Endothelial cell of umbilical vein (primary cell): ENCODE measurements at places on chromosomes 12 and 14. TPM values are rescaled to one million over a fixed set of nuclear protein-coding genes. Genes with fewer than 3 reads are reported as not detected.

- H3K27me3 ChIP-seq: no peaks in the 10 kb centered on the region
- H3K4me3 ChIP-seq: no peak overlapping the region
- DNase-seq: no peak
- H3K36me3 ChIP-seq: peaks cover 21% of the 10 kb centered on the region
These were observed 29.1 kb downstream of the RFLNA start for GRCh38 chr12:124323771-124324530.

NKX2-1 gene
- total RNA-seq: not detected in 2 replicates

GRCh38 chr12:54415221-54415929 lies 3.7 kb downstream of the ITGA5 start:
- peaks cover 61% of the 10 kb centered on the region for H3K4me1 ChIP-seq
- peak overlapping the region; percentile 22 for H3K4me3 ChIP-seq
- peak overlapping the region; percentile 1 for H3K27ac ChIP-seq

NINJ2 gene
- total RNA-seq: 0.75 and 1.4 TPM in 2 replicates

DNA sequence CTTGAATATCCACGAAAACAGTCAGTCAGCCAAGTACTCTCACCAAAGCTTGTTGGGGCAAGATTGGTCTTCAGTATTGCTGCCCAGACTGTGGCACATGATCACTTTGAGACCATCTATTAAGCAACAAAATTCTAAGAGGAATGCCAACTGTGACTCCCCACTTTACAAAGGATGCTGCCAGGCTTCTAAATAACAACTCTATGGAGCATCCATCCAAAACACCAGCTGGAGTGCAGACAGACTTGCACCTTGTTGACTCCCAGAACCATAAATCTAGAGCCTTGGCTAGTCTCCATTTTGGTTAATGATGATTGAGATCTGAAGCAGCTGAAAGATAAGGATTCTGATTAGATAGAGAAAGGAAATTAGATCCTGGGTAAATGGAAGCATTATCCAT lies 132.8 kb downstream of the DIO2 start:
- no peaks in the 10 kb centered on the region for H3K4me1 ChIP-seq
- H3K4me3 ChIP-seq: no peak overlapping the region
- H3K27ac ChIP-seq: no peak overlapping the region

DNA sequence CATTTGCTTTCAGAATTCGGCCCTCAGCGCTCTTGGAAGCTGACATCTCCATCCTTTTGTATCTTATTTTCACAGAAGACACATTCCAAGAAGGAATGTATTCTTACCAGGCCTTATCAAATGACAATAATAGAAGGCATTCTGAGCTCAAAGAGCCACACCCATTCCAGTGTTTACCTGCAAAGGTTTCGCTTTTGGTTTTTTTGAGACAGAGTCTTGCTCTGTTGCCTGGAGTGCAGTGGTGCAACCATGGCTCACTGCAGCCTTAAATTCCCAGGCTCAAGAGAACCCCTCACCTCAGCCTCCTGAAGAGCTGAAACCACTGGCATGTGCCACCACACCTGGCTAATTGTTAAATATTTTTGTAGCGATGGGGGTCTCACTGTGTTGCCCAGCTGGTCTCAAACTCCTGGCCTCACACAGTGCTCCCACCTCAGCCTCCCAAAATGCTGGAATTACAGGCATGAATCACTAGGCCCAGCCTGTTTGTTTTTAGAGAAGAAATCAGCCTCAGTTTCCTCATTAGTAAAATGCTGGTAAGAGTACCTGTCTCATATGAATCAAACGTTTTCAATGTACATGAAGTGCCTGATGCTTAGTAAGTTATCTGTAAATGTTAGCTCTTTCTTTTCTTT lies 69.2 kb downstream of the SLC6A12 start:
- H3K36me3 ChIP-seq: no peaks in the 10 kb centered on the region
- no peak overlapping the region for H3K4me3 ChIP-seq
- peaks cover 22% of the 10 kb centered on the region for H3K27me3 ChIP-seq
- no peak for DNase-seq
- H3K4me1 ChIP-seq: no peaks in the 10 kb centered on the region
- no peak overlapping the region for H3K27ac ChIP-seq

GRCh38 chr14:77186911-77187648 lies 5.5 kb downstream of the TMEM63C start:
- no peak overlapping the region for H3K4me3 ChIP-seq
- no peak for DNase-seq
- peaks cover 4% of the 10 kb centered on the region for H3K27me3 ChIP-seq
- no peaks in the 10 kb centered on the region for H3K4me1 ChIP-seq

DNA sequence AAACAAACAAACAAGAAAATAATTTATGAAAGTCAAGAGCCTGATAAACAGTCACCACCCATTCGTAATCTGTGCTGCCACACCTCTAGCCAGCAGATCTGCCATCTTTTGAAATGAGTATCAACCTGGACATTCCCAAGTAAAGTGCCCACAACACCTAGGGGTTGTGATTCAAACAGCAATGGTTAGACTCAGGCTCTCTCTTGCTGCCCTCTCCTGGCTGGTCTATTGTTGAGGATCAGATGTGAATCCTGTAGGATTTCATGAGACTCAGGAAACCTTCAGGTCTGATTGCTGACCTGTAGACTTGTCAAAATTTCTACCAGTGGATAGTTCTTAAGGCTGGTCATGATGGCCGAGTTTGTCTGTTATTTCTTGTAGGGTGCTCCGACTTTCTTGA lies 26.8 kb downstream of the DGLUCY start:
- H3K27ac ChIP-seq: no peak overlapping the region
- peak; percentile 71 for DNase-seq
- H3K4me1 ChIP-seq: peaks cover 41% of the 10 kb centered on the region
- H3K27me3 ChIP-seq: no peaks in the 10 kb centered on the region
- no peaks in the 10 kb centered on the region for H3K36me3 ChIP-seq

SLCO1B1 gene
- total RNA-seq: not detected in 2 replicates

- no peaks in the 10 kb centered on the region for H3K27me3 ChIP-seq
- H3K36me3 ChIP-seq: no peaks in the 10 kb centered on the region
- peaks cover 4% of the 10 kb centered on the region for H3K4me1 ChIP-seq
- H3K4me3 ChIP-seq: no peak overlapping the region
These were observed 12.5 kb upstream of the AJUBA start for GRCh38 chr14:22994762-22995275.
